Muscle of back (tissue), 13 donors: ENCODE measurements at places on chromosomes 11 and 22. TPM values are rescaled to one million over a fixed set of nuclear protein-coding genes. Genes with fewer than 3 reads are reported as not detected.

DUSP8 gene
- 20.5 TPM for polyA plus RNA-seq

OR6T1 gene
- polyA plus RNA-seq = not detected

- DNase-seq = no peak
These were observed 67.1 kb downstream of the PARVB start for GRCh38 chr22:44091021-44091721.

TH gene
- polyA plus RNA-seq = 0.98 TPM

GRCh38 chr11:2466869-2467694 lies 22.3 kb downstream of the KCNQ1 start:
- DNase-seq = no peak

DNA sequence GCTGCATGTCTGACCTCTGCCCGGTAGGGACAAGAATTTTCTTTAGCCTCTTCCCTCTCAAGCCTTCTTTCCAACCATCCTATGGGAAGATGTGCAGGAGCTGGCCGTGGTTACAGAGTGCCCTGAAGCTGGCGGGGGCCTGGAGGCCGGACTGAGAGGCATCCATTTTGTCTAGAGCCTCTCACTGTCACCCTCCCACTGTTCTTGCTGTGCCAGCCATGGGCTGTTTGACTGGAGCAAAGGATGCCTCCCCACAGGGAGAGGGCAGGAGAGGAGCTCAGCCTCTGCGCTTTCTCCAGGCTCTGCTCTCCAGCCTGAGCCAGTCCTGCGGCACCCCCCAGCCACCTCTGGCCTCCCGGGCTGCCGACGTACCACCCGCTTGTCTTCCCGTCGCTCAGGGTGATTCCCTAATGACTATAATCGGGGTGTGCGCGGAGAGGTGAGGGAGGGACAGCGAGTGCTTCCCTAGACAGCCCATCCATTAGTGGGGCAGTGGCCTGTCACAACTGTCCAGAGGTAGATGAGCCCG lies 123.8 kb downstream of the NECTIN1 start:
- no peak for DNase-seq

PATE2 gene
- not detected for polyA plus RNA-seq

GRCh38 chr22:29693671-29694070 lies 26.1 kb upstream of the CABP7 start:
- DNase-seq = no peak

DRICH1 gene
- polyA plus RNA-seq = 0.84 TPM

WBP2NL gene
- 1.1 TPM for polyA plus RNA-seq

DNA sequence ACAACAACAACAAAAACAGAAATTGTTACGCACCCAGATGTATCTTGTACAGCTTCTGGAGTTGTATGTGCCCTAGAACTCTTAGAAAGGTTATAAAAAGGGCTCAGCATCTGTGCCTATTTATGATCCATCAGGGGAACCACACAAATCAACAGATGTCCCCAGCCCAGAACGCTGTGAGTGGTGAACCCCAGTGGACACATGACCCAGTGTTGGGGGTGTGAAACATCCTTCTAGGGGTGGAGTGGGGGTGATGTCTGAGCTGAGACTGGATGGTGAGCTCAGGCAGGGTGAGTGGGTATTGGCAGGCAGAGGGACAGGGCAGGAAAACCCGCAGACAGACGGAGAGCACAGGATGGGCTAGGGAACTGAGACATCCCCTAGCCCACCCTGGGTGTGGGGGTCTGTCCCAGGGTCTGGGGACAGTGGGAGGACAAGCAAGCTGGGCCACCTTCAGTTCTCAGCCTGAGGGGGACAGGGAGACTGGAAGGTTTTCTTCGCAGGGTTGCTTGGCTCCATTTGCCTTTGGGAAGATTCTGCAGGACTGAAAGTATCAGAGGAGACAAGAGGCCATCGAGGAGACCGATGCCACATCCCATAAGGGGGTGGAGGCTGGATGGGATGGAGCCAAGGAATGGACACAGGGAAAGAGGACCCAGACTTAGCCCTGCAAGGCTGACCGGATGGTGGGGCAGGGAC lies 5.8 kb upstream of the EMID1 start:
- no peak for DNase-seq

- peak; percentile 33 for DNase-seq
These were observed at the start of gene SLC6A5 for GRCh38 chr11:20599221-20600019. SLC6A5 (plus strand) TSS chr11:20599608; CDS start chr11:20599673, 65 bp downstream.

DNA sequence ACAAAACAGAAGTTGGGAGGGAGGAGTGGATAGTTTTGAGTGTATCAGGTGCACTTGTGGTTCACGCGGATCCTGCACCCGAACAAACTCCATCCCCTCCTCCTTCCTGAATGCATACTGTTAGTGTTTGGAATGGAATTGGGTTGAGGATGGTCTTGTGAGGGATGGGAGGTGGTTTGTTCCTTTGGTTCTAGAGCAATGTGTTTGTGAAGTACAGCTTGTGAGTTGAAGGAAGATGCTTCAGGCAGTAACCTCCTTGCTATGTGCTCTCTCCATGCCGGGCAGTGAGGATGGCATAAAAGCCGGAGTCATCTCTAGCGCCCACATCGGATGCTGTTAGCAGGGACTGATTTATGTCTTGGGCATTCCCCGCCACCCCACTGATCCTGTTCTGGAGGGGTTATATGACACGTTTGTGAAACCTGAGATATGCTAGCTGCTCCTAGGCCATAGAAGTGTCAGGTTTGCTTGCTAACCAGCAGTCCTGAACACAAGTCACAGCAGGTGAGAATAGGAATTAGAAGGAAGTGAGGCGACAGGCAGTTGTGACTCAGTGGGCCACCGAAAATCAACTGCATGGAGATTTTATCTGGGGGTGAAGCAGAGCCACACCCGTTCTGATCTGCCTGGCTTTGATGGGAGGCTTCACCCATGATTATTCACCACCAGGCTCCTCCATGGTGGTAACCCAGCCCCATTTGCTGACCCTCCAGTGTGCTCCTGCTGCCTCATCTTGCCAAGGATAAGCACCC lies 2.2 kb downstream of the BCR start:
- peak; percentile 45 for DNase-seq

DNA sequence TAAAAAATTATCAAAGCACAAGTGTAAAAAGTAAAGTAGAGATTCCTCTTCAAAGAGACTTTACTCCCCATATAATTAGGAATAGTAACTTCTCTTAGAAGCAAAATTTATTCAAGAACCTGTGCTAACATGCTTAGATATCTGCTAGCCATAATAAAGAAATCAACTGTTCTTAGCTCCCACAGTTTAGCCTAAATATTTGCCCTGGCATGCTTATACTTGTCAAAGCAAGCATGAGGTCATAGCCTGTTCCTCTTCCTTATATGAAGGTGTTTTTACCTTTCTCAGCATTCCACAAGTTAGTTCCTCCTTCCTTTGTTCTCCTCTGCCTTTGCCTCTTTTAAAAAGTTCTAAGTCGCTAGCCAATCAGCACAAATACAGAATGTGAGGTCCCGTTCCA lies 30.3 kb downstream of the RIC3 start:
- no peak for DNase-seq

- DNase-seq = no peak
These were observed 390 bp upstream of the HTATIP2 start for GRCh38 chr11:20363149-20363499.

DNA sequence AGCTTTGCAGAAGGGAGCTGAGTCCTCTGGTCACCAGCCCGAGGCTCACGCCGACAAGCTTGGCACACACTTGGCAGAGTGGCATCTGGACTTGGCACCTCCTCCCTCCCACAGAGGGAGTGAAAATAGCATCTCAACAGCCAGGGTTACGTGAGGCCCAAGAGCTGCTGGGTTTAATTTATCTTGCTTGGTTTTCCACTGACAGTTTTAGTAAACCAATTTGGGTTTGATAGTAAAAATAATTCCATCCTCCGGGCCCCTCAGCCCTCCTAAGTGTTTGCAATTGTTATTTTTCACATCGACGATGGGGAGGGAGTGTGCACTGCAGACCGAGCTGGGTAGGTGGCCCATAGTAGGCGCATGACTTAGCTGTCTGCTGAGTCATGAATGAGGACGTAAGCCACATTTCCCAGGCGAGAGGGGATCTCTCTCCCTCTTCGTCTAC lies 107.6 kb upstream of the ASPHD2 start:
- peak; percentile 60 for DNase-seq

CARD18 gene
- polyA plus RNA-seq = not detected

- no peak for DNase-seq
These were observed 76.0 kb downstream of the EIF3M start for GRCh38 chr11:32659672-32660071.

- DNase-seq = no peak
These were observed 4.9 kb upstream of the OR5L1 start for GRCh38 chr11:55806248-55806647.

- DNase-seq = no peak
These were observed 22.6 kb upstream of the PKNOX2 start for GRCh38 chr11:125141686-125142535.

PIH1D2 gene
- polyA plus RNA-seq = 1.2 TPM

DNA sequence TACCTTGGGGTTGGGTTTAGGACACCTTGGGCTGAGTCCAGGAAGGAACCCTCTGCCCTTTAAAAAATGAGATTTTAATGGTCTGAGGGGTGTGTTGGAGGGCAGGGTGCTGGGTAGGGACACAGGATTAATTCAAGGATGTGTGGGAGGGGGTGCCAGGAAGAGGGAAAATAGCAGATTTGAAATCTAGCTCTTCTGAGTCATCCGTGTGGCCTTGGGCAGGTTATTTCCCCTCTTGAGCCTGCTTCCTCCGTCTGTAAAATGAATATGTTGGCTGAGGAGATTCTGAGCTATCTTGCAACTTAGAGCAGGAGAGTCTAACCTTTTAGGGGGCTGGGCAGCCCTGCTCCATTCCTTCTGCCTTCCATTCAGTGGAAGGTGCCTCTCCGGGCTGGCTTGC lies 3.0 kb downstream of the TSPAN18 start:
- no peak for DNase-seq
